GM19239 (cell line): ENCODE measurements at places on chromosomes 1 and 21.

GRCh38 chr1:228081578-228082213, 812 bp upstream of the ARF1 start:
- peak; percentile 35 for DNase-seq

DNA sequence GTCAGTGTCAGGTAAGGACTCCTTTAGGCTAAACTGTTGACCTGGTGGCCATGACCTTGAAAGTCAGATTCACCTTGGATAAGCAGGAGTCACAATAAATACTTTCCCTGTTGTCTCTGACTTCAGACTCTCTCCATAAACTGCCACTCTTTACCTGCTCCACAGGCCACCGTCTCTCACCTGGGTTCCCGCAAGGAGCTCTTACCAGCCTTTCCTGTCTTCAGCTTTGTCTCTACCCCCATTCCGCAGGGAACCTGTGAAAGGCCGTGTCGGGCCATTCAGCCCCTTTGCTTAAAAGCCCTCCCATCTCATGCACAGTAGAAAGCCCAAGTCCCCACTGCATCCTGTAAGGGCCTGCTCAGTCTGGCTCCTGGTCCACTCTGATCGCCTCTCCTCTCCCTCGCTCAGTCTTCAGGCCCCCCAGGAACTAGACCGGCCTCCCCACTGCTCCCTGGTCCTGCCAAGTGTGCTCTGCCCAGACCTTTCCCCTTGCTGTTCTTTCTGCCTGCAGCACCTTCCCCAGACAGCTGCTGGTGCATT, 79.5 kb downstream of the ACTL8 start:
- no peak for DNase-seq

- DNase-seq = no peak
Measured at GRCh38 chr21:44551340-44551961, at the start of gene KRTAP10-2. Gene KRTAP10-2 (minus strand): TSS chr21:44551505. CDS start chr21:44551458, 47 bp downstream.

DNA sequence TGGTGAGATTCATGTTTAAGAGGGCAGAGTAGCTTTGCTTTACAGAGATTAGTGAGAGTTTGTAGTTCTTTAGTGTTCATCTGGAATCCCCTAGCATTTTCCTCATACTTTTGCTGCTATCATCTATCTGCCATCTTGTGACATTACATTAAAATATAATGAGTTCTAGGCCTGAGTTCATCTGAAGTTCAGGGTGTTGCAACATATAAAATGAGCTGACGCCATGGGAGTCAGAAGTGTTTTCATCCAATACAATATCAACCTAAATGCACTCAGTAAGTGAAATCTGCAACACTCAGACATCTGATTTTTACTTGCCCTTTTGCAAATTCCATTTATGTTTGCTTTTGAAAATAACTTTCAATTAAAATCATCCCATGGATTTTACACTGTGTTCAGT, 153.8 kb downstream of the NTNG1 start:
- no peak for DNase-seq
